M059J (cell line): ENCODE measurements at places on chromosomes 3 and 15.

GRCh38 chr3:76111808-76112207, 326.5 kb upstream of the ZNF717 start:
- no peak for DNase-seq

GRCh38 chr3:113534365-113534764, 2.0 kb downstream of the SIDT1 start:
- no peak for DNase-seq

DNA sequence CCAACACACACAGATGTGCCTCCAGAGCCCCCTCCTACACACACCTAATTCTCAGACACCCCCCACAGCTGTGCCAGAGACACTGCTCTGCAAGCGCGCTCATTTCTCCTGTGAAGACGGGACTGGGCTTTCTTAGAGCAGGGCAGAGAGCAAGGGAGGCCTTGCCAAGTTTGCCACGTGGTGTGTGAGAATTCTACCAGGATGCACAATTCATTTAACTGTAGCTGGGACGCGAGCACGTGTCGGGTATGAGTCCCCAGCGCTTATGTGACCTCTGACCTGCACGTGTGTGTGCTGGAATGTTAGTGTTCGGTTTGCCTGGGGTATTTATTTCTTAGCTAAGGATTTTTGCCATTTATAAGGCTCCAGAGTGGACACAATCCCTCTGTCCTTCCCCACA, 37.0 kb downstream of the FEM1B start:
- DNase-seq = no peak

GRCh38 chr3:182889948-182890629, 90.2 kb downstream of the DCUN1D1 start:
- DNase-seq = no peak

DNA sequence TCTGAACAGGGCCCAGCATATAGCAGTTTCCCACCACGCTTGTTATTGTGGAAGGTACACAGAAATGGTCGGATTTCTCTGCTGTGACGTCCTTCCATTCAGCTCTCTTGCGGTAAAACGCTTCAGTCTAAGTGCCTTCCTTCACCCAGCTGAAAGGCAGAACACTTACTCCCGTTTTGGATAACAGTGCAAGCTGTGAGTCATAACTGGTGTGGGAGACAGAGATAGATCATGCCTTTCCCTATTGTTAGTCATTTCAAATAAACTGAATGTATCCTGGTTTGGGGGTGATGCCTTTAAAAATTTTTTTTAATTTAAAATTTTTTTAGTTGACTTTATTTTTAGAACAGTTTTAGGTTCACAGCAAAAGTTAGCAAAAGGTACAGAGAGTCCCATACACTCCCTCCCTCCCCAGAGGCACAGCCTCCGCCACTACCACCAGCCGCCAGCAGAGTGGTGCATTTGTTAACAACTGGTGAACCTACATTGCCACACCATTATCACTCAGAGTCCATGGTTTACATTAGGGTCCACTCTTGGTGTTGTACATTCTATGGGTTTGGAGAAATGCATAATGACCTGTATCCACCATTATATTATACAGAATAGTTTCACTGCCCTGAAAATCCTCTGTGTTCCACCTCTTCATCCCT, 94.9 kb upstream of the NSMCE3 start:
- peak; percentile 69 for DNase-seq
